ENCODE measurements at places on chromosomes 16 and 17.

- no peak for DNase-seq
Observed at GRCh38 chr17:71440513-71440912, 680.3 kb upstream of the SOX9 start.

DNA sequence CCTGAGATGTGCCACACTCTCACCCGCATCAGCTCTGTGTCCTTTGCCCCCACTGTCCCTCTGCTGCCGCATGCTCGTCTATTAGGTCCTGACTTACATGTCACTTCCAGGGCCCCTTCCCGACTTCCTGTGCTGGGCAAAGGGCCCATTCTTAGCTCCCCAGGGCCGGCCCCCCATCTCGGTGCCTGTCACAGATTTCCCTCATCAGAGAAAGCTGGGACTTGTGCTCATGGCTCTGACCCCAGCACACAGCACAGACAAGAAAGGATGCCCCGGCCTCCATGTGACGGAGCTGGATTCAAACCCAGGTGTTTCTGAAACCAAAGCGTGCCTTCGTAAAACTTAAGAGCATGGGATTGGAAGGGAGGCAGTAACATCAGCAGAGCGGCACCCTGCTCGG is 5.9 kb upstream of the MAPK7 start:
- no peak for DNase-seq

- no peak for DNase-seq
Observed at GRCh38 chr16:13014476-13014875, 113.1 kb downstream of the SHISA9 start.

- DNase-seq, result no peak
Observed at GRCh38 chr16:17277981-17278381, 192.8 kb downstream of the XYLT1 start.

DNA sequence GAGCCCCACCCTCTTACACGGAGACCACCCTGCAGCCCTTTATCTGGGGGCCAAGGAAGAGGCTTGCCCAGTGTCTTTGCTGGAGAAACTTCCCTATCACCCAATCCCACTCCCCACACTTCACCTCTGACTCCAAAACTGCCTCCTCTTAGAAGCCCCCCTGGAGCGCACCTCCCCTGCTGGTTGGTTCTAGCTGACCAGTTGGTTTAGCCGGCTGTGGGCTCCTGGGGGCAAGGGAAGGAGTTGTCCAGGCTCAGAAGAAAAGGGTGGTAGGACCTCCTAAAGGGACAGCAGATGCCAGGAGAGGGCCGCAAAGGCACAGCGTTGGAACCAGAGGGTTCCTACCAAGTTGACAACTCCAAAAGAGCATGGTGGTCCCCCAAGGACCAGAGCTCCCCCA is 2.0 kb downstream of the BCAR1 start:
- DNase-seq, result no peak

GRCh38 chr16:4160658-4161430 is 44.6 kb upstream of the ADCY9 start:
- DNase-seq, result no peak

- no peak for DNase-seq
Observed at GRCh38 chr16:629833-630248, 944 bp upstream of the WFIKKN1 start.

GRCh38 chr16:30030841-30031413 is at the start of gene TLCD3B:
Gene TLCD3B (minus strand): TSS chr16:30031271. CDS start chr16:30030527, 744 bp downstream.
- no peak for DNase-seq

- peak; percentile 71 for DNase-seq
Observed at GRCh38 chr17:75783069-75783783, 1.4 kb upstream of the UNK start.

DNA sequence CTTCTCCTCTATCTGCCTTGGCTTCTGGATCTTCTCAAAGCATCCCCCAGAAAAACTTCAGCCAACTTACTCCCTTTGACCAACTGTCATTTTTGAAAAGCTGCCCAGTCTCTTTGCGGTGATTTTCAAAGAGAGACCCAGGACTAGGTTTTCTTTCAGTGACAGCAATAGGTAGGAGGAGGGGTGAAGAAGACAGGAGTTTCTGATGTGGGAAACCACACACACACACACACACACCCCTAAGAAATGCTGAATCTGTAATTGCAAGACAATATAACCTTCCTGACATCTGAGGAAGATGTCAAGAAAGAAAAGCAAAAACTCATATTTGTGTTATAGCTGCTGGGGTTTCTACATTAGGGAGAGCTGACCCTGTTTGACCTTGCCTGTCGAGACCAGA is 5.2 kb downstream of the FAM20A start:
- no peak for DNase-seq

DNA sequence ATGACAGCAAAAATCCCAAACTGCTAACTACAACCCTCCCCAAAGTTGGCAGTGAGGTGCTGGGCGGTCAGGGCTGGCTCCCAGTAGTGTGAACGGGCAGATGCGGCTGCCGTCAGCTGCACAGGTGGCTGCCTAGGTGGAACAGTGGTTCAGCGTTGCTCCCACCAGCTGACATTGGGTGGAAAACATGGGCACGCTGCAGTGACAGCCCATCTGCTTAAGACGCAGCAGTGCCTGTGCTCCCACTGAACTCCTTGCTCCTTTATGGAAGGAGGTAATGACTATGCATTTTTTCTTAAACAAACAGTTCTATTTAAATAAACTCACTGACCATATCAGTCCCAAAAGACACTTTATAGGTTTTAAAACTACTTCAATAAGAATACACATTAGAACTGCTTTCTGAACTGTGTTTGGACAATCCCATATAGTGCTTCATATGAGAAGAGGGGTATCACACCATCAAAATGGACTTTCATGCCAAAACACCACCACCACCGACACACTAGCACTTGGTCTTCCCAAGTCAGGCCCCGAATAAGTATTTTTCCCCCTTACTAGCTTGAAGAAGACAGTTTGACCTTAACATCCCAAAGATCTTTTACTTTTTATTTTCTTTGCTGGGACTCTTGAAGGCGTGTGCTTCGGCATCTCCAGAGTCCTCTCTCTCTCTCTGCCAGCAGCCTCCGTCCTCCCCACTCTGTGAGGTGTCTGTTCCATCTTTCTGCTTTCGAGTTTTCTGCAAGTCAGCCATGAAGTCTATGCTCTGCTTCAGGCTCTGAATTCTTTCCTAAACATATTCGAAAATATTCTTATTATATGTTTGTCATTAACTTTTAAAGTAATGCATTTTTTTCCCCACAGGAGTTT is 34.4 kb downstream of the BRD7 start:
- no peak for DNase-seq

DNA sequence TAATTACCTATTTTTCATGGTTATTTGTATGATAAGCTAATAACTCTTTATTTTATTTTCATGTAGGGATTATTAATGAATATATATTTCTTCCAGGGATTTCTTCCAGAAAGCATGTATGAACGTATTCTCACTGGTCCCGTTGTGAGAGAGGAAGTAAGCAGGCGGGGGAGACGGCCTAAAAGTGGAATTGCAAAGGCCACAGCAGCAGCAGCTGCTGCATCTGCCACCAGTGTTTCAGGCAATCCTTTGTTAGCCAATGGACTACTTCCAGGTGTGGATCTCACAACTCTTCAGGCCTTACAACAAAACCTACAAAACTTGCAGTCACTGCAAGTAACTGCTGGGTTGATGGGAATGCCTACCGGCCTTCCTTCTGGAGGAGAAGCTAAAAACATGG is 110.3 kb upstream of the RBL2 start:
- no peak for DNase-seq

Measured in CD4-positive, alpha-beta T cell treated with Interleukin-15 for 4 hours (primary cell).